Fibroblast of upper back skin (primary cell): ENCODE measurements at places on chromosomes 3 and 15.

DNA sequence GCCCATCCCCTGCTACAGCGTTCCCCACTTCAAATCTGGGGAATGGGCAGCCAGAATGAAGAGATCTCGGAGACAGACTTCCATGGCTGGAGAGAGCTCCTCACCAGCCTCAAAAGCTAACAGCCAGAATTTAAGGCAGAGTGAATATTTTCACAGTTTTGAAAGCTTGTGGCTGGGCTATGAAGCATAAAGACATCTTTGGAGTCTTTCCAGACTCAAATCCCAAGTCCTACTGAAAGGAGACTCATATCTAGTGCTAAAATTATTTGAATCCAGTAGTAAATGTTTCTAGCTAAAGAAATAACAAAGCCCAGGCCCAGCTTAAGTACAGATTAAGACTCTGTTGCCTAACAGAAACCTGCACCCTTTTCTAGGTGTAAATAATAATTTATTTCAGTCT lies 628.4 kb upstream of the ALCAM start:
- DNase-seq = peak; percentile 38

DNA sequence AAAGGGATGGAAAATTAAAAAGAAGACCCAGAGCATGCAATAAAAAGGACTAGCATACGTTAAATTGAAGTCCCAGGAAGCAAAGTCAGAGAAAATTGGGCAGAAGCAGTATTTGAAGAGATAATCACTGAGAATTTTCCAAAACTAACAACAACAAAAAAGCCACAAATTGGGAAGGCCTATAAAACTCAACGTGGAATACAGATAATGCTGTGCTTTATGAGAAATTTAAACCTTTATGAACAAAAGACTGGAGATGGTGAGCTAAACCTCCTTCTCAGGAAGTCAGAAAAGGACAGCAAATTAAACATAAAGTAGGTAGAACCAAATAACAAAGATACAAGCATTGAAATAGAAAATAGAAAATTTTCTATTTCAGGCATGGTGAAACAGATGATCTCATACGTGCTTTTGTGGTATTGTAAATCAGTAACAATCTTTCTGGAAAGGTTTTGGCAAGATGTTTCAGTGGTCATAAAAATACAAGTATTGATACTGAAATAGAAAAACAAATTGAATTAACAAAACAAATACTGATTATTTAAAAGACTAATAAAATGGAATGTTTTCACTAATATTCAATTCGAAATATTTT lies 55.6 kb downstream of the LYSMD4 start:
- DNase-seq = no peak

DNA sequence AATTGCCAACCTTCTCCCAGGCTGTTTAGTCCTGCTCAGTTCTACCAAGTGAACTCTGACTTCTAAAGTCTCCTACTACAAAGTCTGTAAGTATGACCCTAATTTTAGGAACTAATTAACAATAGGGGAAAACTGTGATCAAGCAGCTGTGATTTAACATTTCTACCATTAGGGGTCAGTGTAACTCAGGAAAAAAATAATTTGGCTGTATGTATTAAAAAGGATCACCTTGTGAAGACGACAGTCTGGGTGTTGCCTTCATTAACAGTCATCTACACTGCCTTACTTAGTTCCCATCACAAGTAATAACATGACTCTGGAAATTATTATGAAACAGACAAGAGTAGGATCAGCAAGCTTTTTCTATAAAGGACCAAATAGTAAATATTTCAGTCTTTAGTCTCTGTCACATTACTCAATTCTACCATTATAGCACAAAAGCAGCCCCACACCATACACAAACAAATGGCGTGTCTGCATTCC lies 4.2 kb upstream of the NPHP3 start:
- peak; percentile 33 for DNase-seq

GRCh38 chr3:17357035-17357710 lies 385.3 kb downstream of the TBC1D5 start:
- DNase-seq = no peak

GRCh38 chr3:185677146-185677829 lies 91.2 kb downstream of the SENP2 start:
- peak; percentile 71 for DNase-seq

- peak; percentile 68 for DNase-seq
Observed at GRCh38 chr15:67601073-67601472, 58.6 kb downstream of the MAP2K5 start.

GRCh38 chr3:24012589-24013269 lies 67.6 kb downstream of the NR1D2 start:
- no peak for DNase-seq

GRCh38 chr3:57230006-57230405 lies 2.5 kb downstream of the APPL1 start:
- no peak for DNase-seq
